DMS53 (cell line): ENCODE measurements at places on chromosomes 5 and 9.

- DNase-seq: peak; percentile 67
Observed at GRCh38 chr9:19408316-19408692, 505 bp upstream of the ACER2 start.

GRCh38 chr5:77725616-77726015 lies 50.5 kb downstream of the TBCA start:
- DNase-seq: no peak

DNA sequence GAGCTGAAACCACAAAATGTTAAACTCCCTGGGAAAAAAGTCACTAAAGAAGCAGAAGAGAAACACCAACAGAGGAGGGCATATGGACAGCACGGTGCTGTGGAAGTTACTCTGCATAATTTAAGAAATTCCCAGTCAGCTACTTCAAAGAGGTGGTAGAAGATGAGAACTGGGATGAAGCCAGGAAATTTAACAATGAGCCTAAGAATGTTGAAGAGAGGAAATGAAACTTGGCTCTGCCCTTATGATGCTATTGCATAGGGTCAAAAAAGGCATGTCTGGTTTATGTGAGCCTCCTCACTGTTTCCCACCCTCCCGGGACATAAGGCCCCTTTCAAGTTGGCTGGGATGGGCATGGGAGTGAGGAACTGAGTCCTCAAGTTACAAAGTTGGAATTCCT lies 25.4 kb upstream of the SNX18 start:
- DNase-seq: no peak

GRCh38 chr5:142455856-142456255 lies 131.0 kb upstream of the SPRY4 start:
- no peak for DNase-seq

DNA sequence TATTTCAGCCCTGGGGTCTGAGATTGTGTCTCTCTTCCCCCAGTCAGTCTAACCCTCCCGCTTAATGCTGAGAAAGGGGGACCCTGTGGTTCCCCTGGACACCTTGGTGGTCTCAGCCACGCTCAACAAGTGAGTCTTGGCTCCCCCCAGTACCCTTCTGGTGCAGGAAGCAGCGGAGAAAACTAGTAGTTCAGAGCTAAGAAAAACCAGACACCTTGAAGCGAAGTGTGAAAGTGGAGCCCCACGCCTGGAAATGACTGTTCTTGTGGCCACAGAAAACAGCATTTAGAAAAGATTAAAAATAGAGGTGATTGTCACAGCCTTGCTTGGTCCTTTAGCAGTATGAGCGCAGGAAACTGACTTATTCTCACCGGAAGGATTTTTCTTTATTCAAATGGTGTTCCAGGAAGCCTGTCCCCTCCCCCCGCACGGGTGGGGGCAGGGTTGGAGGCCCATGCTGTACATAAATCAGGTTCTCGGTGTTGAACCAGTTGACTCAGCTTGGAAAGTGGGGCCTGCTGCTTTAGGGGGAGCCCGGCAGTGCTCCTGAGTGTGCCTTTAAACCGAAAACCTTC lies 8.1 kb downstream of the ARPC5L start:
- DNase-seq: peak; percentile 57

GRCh38 chr5:97071101-97071500 lies 71.3 kb downstream of the LIX1 start:
- DNase-seq: no peak

- DNase-seq: no peak
Observed at GRCh38 chr5:1881098-1881572, 1.6 kb downstream of the IRX4 start.

DNA sequence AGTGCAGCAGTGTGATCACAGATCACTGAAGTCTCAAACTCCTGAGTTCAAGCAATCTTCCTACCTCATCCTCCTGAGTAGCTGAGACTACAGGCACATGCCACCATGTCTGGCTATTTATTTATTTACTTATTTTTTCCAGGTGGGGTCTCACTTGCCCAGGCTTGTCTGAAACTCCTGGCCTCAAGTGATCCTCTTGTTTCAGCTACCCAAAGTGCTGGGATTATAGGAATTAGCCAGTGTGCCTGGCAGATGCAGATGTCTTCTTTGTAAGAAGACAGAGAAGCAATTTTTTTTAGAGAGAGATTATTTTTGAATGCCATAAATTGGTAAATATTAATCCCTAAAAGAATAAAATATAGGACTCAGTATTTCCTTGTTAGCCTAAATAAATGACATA lies 54.3 kb downstream of the CHSY3 start:
- DNase-seq: peak; percentile 15

DNA sequence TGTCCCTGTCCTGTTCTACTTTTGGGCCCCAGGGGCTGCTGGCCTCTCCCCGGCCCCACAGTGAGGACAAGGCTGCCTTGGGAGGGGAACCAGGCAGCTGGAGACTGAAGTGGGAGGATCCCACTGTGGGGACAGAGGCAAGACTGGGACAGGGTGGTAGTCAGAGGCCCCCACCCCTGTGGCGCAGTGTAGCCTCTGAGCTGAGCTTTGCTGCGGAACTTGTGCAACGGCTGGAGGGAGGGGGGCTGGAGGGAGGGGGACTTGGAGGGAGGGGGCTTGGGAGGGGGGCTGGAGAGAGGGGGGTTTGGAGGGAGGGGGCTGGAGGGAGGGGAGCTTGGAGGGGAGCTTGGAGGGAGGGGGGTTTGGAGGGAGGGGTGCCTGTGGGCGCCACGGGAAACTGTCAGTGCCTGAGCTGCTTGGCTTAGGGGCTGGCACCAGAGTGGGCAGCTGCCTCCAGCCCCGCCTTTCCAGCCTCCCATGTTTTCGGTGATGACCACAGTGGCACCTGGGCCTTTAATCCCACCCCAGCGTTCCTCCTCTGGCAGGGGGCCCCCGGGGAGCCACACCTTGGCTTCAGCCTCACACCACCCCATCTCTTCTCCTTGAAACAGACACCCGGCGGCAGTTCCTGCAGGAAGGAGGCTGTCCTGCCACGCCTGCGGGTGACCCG lies 2.3 kb upstream of the FUT7 start:
- DNase-seq: peak; percentile 73

DNA sequence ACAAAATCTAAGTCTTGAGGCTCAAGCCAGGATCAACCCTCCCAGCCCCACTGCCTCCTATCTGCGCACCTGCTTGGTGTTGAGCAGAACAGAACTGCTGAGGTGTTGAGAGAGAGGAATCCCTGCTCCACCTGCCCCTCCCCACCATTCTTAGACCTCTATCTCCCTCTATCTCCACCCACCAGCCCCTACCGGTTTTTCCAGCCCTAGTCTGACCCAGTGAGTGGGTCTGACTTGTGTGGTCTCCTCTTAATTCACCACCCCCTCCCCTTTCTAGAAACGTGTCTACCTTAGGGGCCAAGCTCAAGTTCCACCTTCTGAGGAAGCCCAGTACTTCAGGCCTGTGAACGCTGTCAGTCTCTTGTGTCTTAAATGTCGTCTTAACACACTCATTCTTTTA lies 93.7 kb downstream of the ARHGAP26 start:
- no peak for DNase-seq

- DNase-seq: no peak
Observed at GRCh38 chr5:89064054-89064453, 181.1 kb upstream of the MEF2C start.

DNA sequence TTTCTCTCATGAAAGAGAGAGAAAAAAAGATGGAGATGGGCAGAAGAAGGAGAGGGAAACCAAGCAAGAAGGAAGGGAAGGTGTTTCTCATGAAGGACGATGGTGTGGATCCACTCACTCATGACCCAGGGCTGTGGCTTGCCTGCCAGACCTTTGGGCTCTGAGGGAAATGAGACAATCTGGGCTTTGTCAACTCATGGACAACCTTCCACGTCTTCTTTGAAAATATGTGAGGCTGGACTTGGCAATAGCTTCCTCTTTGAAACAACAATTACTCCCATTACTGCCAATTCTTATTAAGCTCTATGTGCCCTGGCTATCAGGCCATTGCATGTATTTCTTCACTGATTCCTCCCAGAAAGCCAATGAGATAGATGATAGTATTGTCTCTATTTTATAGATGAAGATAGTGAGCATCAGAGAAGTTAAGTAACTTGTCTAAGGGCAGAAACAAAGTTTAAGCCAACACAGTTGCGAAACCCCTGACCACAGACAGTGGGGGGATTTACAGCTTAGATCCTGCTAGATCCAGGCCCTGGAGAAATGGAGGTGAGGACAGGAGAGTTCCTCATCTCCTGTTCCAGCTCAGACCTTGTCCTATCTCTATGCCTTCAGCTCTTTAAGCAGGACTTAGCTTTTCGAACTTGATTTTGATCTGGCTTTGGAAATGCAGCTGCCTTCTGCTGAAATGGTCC lies 132.4 kb downstream of the GCNT1 start:
- no peak for DNase-seq

DNA sequence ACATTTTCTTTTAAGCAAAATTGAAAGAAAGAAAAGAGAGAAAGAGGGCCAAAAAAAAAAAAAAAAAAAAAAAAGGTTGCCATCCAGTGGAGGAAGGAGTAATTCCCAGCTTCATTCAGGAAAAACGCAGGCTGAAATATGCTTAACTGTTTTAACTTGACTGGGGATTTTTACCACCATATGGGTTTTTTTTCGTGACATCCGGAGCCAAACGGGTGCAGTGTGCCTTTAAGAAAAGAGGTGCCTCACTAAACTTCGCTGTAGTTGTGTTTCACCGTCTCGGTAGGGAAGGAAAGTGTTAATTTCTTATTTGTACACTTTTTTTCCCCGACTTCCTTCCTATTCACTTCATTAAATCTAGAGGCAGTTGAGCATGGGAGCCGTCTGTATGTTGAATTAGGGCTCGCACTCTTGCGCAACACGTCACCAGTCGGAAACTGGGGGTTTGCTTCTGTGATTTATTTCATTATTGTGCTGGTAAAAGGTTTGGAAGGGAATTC lies 143.0 kb downstream of the SMARCA2 start:
- peak; percentile 44 for DNase-seq
